ENCODE measurements at places on chromosomes 7 and 10.
A peak's percentile ranks its signal among the peaks of the same experiment; 100 is the strongest.

- DNase-seq: no peak
- H3K4me3 ChIP-seq: no peak overlapping the region
- H3K4me1 ChIP-seq: no peaks in the 10 kb centered on the region
- no peaks in the 10 kb centered on the region for H3K36me3 ChIP-seq
Measured at GRCh38 chr7:27163288-27164044, 1.9 kb downstream of the HOXA9 start.

DNA sequence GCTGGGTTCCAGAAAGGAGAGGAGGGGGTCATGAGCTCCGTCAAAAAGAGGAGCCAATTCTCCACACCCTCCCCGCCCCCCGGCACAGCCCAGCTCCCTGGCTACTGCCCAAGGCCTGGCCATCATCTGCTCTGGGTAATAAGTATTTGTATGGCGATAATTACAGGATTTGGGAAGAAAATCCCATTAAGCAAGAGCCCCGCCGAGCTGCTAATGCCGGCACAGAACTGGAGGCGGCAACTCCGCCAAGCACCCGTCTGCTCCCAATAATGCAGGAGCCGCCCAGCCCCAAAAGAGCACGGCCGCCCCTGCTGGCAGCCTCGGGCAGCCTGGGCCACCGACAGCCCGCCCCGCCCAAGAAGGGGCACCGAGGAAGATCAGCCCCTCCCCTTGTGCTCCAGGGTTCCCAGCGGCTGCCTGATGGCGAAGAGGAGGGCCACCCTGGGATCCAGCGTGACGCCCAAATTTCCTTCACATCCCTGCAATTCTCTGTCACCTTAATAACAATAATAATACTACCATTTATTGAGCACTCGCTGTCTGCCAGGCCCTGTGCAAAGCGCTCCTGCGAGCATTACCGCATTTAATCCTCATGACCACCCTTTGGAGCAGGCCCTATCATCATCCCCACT lies 5.9 kb downstream of the SLIT1 start:
- peaks cover 3% of the 10 kb centered on the region for H3K4me1 ChIP-seq
- no peak overlapping the region for H3K4me3 ChIP-seq
- peak; percentile 70 for DNase-seq

DNA sequence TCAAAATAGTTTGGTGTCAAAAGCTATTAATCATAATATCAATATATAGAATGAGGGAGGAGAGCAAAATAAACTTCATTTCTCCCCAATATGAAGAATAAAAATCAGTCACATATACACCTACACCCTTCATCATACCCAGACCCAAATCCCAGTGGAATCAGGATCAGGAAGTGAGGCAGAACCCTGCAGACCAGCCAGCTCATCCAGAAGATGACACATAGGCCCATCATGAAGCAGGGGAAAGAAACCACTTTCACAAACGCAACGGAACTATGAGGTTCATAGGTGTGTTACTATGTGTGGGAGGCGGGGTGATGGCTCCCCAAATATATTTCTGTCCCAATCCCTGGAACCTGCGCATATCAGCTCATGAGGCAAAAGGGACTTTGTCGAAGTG lies 89.0 kb downstream of the RSU1 start:
- H3K27ac ChIP-seq: no peak overlapping the region
- H3K4me1 ChIP-seq: no peaks in the 10 kb centered on the region
- no peaks in the 10 kb centered on the region for H3K36me3 ChIP-seq
- no peaks in the 10 kb centered on the region for H3K27me3 ChIP-seq

DNA sequence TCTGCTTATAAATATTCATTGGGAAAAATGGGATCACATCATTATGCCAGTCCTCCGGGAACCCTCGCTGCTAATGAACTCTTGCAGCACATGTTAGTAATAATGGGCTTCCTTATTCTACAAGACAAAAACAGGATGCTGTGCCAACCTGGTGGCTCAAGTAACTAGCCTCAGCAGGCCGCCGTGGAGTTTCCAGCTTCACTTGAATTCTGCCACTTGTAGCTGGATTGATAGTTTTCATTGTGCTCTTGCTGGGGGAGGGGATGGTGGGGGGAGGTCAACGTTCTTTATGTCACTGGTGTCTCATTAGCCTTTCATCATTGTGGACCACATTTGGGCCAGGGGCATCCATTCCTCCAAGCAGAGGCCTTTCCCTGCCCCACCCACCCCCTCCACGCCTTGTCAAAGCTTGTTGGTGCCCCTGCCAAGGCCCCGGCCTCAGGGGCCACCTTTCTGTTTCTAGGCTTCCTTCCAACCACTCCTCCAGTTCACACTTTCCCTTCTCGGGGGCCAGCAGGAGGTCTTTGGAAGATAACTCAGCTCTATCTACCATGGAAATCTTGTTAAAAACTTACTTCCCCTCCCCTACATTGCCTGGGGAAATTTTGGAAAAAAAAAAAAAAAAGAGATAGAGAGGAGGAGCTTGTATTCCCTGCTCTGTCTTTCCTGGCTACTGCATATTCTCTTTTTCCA lies 153.9 kb downstream of the BMPER start:
- no peak overlapping the region for H3K27ac ChIP-seq
- no peaks in the 10 kb centered on the region for H3K4me1 ChIP-seq
- no peak for DNase-seq

DNA sequence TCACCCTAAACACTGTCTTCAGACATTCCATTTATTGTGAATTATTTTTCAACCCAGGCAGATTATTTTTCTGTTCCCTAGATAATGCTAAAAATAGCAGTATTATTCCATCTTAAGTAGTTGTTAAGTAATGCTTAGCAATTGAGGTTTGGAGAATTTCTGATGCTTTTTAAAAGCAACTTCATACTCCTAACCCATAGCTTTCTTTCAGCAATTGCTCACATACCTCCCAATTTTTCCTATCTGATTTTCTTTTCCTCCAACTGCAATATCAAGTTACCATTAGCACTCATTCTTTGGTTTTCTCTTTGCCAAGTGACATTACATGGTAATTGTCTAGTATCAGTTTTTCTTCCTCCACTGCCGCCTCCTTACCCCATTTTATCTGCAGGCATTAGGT lies 104.7 kb downstream of the GPR85 start:
- H3K4me1 ChIP-seq: peaks cover 18% of the 10 kb centered on the region
- DNase-seq: no peak
- no peaks in the 10 kb centered on the region for H3K27me3 ChIP-seq
- no peak overlapping the region for H3K4me3 ChIP-seq
- no peaks in the 10 kb centered on the region for H3K36me3 ChIP-seq
- no peak overlapping the region for H3K27ac ChIP-seq

GRCh38 chr10:3154666-3155065 lies 17.9 kb downstream of the PITRM1 start:
- peaks cover 71% of the 10 kb centered on the region for H3K36me3 ChIP-seq
- no peaks in the 10 kb centered on the region for H3K27me3 ChIP-seq
- DNase-seq: no peak
- no peaks in the 10 kb centered on the region for H3K4me1 ChIP-seq
- no peak overlapping the region for H3K4me3 ChIP-seq

GRCh38 chr7:130912082-130912861 lies 178.3 kb upstream of the KLF14 start:
- DNase-seq: no peak
- no peaks in the 10 kb centered on the region for H3K36me3 ChIP-seq
- no peaks in the 10 kb centered on the region for H3K4me1 ChIP-seq
- no peak overlapping the region for H3K4me3 ChIP-seq
- H3K27ac ChIP-seq: no peak overlapping the region

DNA sequence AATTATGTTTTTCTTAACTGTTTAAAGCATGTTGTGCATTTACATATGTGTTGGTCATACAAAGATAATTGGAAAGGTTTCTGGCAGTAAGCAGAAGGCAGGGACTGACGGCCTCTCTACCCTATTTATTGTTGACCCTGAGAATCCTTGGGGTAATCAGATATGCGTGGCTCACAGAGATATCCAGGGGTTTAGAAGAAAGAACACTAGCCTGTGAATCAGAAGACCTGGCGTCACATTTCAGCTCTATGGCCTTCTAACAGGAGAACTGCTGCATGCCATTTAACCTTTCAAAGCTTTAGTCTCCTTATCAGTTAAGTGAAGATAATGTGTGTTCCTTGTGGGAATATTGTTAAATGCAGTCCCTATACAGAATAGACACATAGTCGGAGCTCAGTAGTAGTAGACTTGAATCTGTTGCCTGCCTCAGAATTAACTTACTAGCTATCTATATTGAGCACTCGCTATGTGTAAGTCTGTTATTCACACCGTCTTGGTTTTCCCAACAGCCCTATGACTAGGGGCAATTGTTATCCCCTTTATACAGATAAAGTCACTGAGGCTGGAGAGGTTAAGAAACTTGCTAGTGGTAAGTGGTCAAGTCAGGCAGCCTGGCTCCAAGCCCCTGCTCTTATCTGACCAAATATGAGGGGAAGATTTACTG lies 129.6 kb upstream of the ANKRD1 start:
- H3K27me3 ChIP-seq: no peaks in the 10 kb centered on the region
- H3K4me3 ChIP-seq: no peak overlapping the region
- peak overlapping the region; percentile 57 for H3K27ac ChIP-seq
- peak; percentile 22 for DNase-seq

DNA sequence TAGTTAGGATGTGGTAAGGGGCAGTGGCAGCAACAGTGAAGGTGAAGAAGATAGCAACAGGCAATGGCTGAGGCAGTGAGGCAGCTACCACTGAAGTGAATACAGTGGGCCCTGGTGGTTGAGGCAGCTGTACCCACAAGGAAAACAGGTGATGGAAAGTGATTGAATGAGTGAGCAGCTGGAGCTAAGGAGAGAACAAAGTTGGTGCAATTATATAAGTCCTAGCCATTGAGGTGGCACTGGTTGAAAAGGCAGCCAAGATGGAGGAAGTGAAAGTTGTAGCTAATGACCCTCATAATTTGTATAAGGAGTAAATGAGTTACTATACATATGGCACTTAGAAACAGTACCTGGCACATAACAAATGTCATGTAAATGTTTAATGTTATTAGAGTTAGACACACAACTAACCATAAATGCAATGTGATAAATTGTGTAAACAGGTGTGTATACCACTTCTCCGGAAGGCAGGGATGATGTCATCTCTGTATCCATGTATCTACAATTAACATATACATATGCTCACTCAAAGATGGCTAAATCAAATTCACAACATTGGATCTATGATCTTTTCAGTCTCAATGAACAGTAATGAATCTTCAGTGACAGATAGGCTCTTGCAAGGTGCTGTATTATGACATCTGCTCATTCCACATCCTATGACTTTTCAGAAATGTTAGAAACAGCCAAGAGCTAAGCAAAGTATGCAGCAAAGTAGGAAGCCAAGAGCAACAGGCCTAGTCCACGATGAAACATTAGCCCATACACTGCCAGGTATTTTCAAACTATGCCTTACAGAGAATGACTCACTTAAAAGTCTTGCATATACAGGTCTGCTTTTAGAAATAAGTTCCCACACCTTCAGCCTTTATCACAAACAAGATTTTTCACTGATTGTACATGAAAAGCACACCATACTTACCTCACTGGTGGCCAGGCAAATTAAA lies 10.7 kb downstream of the XPNPEP1 start:
- no peaks in the 10 kb centered on the region for H3K4me1 ChIP-seq
- no peak for DNase-seq

- H3K4me3 ChIP-seq: no peak overlapping the region
- no peaks in the 10 kb centered on the region for H3K36me3 ChIP-seq
- no peak overlapping the region for H3K27ac ChIP-seq
- DNase-seq: no peak
Measured at GRCh38 chr7:116629051-116629463, 42.9 kb upstream of the MET start.
